ENCODE measurements at places on chromosomes 1 and 21. TPM values are rescaled to one million over a fixed set of nuclear protein-coding genes. Genes with fewer than 3 reads are reported as not detected.

DNA sequence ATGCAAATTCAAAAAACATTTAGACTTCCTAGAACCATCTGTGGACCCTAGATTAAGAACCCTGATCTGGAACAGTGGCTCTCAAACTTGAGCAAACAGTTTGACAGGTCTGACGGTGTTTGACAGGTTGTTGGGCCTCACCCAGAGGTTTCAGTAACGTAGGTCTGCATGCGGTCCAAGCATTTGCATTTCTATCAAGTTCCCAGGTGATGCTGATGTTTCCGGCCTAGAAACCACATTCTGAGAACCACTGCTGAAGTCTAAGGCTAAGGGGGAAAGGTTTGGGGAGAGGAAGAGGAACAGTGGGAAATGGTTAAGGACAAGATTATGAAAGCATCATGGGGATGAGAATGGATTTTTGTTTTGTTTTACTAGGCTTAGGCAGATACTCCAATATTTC is 48.6 kb downstream of the MDM4 start:
- DNase-seq = no peak

DNA sequence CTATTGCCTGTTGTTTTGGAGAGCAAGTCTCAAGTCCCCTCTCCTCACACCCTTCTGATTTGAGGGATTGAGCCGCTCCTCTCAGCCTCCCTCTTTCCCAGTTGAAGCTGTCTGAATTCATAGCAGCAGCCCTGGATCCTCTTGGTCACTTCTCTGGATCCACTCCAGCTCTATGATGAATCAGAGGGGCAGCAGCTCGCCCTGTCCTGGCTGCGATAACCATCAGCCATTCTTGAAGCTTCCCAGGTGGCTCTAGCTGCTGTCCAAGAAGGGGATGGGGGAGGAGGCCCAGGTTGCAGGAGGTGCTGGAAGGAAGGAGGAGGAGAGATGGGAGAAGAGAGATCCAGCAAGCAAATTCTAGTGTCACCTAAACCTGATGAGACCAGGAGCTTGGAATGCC is 31.3 kb downstream of the WNT4 start:
- no peak for DNase-seq

DNA sequence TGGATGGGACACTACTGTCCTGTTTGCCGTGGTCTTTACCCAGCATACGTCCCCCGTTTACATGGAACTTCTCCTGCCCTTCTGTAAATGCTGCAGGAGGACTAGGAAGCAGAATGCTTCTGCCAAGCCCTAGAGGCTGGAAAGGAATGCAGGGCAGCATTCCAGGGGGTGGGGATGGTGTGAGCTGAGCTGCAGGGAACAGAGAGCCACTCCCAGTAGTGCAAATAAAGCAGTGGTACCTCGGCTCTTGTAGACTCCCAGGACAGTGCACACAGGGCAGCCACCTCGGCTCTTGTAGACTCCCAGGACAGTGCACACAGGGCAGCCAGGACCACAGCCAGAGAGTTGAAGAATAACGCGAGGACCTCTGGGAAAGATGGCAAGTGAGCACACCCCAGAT is 35.4 kb downstream of the PTPRU start:
- peak; percentile 66 for DNase-seq

- no peak for DNase-seq
Observed at GRCh38 chr1:6888870-6889269, 103.6 kb downstream of the CAMTA1 start.

- no peak for DNase-seq
Observed at GRCh38 chr1:70863239-70863638, 184.4 kb downstream of the PTGER3 start.

GRCh38 chr1:216205176-216205575 is 218.1 kb downstream of the USH2A start:
- no peak for DNase-seq

The RNU1-2 gene
- polyA plus RNA-seq = not detected

DNA sequence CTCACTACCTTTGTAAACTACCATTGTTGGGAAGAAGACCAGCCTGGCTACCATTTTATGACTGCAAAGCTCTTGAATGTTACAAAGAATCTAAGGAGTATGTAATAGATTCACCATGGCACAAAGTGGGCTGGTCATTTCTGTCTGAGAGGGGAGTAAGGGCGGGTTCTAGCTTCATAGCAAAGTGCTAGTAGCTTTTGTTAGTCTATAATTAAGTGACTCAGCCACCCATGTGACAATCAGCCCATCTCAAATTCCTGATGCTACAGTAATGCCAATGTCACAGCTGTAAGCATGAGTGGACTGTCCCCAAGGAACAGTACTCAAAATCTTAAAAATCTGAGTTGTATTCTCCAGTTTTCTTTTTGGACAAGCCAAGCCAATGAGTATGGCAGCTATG is 15.4 kb upstream of the OTUD3 start:
- no peak for DNase-seq

The RAP1GAP gene
- 47.4 TPM for polyA plus RNA-seq

- peak; percentile 40 for DNase-seq
Observed at GRCh38 chr1:151945725-151946722, 36.7 kb upstream of the THEM4 start.

The OR2M4 gene
- 0.04 TPM for polyA plus RNA-seq

The CRP gene
- polyA plus RNA-seq = not detected

Data from right lung (tissue), 10 donors.